ENCODE measurements at places on chromosomes 7 and 10. TPM values are rescaled to one million over a fixed set of nuclear protein-coding genes. Genes with fewer than 3 reads are reported as not detected.

The GPNMB gene
- 4.7 TPM for total RNA-seq

The OPN1SW gene
- total RNA-seq: not detected

The LIPF gene
- total RNA-seq: 3.4 TPM

The SEMA3E gene
- 36.9 TPM for total RNA-seq

The IFIT3 gene
- total RNA-seq: 4.4 TPM

Data from temporal lobe (tissue), 4 donors.